ENCODE measurements at places on chromosomes 7 and 10. TPM values are rescaled to one million over a fixed set of nuclear protein-coding genes. Genes with fewer than 3 reads are reported as not detected.
A peak's percentile ranks its signal among the peaks of the same experiment; 100 is the strongest.

GRCh38 chr10:1939016-1939415, 201.7 kb upstream of the ADARB2 start:
- DNase-seq = no peak

- DNase-seq = no peak
Observed at GRCh38 chr10:70856454-70856853, 31.9 kb downstream of the PCBD1 start.

GRCh38 chr7:116089293-116089692, 58.7 kb upstream of the TFEC start:
- no peak for DNase-seq

DNA sequence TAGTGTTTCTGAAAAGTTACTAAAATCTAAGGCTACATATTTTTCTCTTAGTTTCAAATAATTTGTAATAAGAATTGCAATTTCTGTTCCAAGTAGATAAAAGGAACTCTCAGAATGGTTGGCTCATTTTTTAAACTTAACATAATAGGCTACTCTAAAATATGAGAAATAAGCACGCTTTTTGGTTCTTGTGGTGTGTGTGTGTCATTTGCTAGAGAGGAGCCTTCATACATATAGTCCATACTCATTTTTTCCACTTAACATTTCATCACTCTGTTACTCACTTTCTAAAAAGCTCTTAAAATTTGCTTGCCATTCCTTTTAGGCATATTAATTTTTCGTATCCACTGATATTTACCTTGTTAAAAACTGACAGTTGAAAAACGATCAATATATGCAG, 74.0 kb upstream of the VWDE start:
- DNase-seq = no peak

DNA sequence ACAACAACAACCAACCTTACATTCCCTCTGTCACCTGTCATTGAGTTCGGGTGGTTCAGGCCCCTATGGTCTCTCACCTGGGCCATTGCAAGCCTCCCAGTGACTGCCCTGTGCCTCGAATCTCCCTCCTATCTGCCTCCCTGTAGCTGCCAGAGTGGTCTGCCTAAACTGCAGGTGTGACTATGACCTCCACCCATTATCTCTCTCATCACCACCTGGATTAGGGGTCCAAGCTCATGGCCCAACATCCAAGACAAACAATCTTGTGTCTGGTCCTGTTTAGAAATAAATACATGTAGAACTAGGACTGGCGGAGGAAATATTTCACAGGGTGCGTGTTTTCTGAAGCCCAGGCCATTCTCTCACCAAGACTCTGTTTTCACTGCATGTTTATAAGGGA, 146.6 kb downstream of the HERPUD2 start:
- no peak for DNase-seq

- peak; percentile 40 for DNase-seq
Observed at GRCh38 chr10:112963835-112964234, 13.8 kb downstream of the TCF7L2 start.

GRCh38 chr7:116525913-116526861, 1.4 kb downstream of the CAV1 start:
- peak; percentile 88 for DNase-seq

DNA sequence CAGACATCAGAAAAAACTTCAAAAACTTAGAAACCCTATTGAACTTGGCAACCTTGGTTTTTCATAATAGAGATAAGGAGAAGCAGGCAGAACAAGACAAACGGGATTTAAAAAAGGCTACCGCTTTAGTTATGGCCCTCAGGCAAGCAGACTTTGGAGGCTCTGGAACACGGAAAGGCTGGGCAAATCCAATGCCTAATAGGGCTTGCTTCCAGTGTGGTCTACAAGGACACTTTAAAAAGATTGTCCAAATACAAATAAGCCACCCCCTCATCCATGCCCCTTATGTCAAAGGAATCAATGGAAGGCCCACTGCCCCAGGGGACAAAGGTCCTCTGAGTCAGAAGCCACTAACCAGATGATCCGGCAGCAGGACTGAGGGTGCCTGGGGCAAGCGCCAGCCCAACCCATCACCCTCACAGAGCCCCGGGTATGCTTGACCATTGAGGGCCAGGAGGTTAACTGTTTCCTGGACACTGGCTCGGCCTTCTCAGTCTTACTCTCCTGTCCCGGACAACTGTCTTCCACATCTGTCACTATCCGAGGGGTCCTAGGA, 115.3 kb downstream of the NRCAM start:
- no peak for DNase-seq

GRCh38 chr10:84765656-84766055, 437.3 kb downstream of the CCSER2 start:
- no peak for DNase-seq

- no peak for DNase-seq
Observed at GRCh38 chr10:53109320-53109719, 336.7 kb upstream of the MBL2 start.

DNA sequence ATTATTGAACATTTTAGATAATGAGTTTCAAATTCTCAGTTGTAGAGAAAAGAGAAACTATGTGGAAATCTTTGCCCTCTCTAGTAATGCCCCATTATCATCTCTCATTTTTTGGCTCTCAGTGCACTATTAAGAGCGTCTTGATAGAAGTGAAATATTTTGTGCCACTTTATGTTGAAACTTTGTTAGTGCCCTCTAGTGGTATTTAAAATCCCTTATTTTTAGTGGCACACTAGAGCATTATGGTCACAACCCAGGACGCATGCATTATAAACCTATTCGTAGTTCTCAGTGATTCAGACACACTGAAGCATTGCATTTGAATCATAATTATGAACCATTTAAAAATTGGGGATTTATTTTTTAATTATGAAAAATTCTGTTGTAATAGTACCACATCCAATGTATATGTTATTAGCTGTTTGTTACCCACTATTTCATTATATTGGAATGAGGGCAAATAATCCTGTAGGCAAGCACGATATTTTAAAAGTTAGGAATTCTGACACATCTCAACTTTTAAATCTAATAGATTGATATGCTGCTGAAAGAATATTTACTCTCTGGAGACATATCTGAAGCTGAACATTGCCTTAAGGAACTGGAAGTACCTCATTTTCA, 21.9 kb downstream of the PDCD4 start:
- peak; percentile 46 for DNase-seq

GRCh38 chr7:45654341-45654740, 80.2 kb downstream of the ADCY1 start:
- DNase-seq = no peak

- DNase-seq = no peak
Observed at GRCh38 chr10:93754761-93755160, 3.0 kb upstream of the LGI1 start.

DNA sequence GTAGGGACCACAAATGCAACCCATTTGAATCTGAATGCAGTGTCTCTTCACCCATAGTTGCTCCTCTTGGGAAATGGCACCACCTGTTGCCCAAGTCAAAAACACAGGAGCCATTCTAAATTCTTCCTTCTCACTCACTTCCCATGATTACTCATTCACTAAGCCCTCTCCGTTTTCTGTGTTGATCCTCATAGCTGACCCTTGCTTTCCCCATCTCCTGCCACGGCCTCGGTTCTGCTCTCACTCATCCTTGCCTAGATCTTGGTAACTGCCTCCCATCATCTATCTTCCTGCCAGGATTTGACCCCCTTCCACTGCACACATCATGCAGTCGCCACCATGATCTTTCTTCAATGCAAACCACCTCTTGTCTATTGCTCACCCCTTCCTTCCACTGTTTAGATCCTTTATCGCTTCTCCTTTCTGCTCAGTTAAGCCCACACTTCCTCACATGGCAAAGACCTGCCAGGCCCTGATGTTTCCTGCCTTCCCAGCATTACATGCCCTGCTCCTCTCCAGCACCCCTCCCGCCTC, 19.0 kb upstream of the CPN1 start:
- DNase-seq = peak; percentile 42

- DNase-seq = no peak
Observed at GRCh38 chr7:16561943-16562342, 35.3 kb downstream of the LRRC72 start.

GRCh38 chr7:87231258-87231657, 11.7 kb upstream of the TMEM243 start:
- DNase-seq = no peak

DNA sequence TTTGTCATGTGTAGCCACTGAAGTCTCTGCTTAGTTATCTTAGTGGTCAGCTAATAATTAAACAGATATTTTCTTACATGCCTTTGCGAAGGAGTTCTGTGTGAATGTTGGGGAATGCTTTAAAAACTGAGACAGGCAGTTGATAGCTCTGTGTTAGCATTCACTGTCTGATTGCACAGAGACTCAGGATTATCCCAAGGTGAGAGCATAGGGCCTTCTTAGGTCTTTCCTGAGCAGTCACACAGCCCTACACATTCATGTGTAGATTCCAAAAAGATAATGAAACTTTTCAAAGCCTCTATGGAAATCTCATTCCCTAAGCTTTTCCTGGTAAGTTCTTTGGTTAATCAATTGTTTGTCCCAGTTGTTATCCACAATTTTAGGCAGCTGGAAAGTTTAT, 67.7 kb downstream of the CASD1 start:
- no peak for DNase-seq

DNA sequence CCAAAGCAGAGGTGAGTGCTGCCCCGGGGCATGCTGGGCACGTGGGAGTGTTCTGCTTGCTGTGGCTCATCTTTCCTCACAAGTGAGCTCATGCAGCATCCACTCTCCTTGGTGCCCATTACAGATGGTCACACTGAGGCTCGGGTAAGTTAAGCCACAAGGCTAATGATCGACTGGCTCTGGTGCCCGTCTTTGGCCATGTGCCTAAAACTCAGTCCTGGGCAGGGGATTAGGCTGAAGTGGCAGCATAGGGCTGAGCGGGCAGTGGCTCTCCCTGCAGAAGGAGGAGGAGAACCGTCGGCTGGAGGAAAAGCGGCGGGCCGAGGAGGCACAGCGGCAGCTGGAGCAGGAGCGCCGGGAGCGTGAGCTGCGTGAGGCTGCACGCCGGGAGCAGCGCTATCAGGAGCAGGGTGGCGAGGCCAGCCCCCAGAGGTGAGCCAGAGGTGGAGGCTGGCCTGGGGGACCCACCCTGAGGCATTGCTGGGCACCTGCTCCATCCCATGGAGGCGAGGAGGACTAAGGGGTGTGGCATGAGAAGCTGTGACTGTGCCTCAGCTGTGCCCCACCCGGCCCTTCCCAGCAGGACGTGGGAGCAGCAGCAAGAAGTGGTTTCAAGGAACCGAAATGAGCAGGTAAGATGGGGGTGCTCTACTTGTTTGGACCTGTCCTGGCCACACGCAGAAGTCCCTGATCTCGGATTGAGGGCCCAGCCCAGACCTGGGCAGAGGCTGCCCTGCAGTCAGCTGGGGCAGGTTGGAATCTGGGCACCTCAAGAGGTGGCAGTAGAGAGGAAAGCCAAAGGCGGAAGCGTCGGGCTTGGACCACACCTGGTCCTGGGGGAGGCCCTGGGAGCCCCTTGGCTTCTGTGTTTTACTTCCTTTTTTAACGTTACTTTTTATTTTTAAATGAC, 7.3 kb downstream of the PGAM2 start:
- no peak for DNase-seq

DNA sequence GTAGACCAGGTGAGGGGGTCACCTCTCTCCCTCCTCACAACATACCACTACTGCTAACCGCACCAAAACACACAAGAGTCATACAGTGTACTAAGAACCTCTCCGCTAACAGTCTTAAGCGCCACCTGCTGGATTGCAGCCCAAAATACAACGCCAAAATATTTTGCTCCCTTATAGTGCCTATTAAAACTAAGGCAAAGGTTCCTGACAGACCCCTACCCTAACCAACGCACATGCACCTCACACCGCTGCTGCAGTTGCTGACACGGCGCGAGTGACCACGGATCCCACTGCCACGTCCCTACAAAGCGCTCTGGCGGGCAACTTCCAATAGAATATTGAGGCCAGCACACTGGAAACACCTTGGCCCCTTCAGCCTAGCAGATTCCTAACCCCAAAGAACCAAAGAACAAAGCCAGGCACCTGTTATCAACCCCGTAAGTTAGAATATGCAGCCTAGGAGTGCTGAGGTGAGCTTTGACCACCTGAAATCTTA, 563.6 kb upstream of the SEMA3D start:
- DNase-seq = peak; percentile 37

DNA sequence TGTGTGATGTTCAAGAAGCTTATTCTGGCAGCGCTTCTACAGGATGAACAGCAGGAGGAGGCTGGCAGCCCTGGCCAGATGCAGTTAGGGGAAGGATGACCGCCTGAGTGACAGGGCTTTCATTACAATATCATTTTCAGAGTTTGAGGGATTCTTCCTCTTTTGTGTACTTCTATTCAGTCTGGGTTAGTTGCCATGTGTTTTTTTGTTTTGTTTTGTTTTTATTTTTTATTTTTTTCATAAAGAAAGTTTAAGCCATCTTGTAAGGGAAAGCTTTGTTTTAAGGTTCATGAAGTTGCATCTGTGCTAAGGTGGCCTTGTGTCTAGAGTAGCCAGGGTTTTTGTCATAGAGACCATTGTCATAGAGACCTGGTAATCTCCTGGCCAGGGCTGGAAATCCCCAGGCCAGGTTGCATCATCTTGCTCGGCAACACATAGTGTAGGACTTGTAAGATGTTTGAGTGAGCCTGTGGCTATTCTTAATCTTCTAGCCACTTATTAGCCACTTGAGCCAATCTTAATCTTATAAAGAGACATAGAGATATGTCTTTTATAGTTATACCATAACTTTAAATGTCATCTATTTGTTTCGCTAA, 230.5 kb upstream of the TMEM229A start:
- peak; percentile 54 for DNase-seq

- no peak for DNase-seq
Observed at GRCh38 chr10:126085806-126086205, 189.4 kb downstream of the FANK1 start.

NPC1L1 gene
- not detected for total RNA-seq

CYP2E1 gene
- 0.36 TPM for total RNA-seq

OR13A1 gene
- total RNA-seq = not detected

HPSE2 gene
- total RNA-seq = not detected

SLC26A3 gene
- not detected for total RNA-seq

TMEM225B gene
- 0.54 TPM for total RNA-seq

CHAT gene
- not detected for total RNA-seq

DNAJB9 gene
- total RNA-seq = 31.7 TPM

UCN3 gene
- not detected for total RNA-seq

TDRD1 gene
- total RNA-seq = not detected

ITIH2 gene
- not detected for total RNA-seq

CYP2W1 gene
- not detected for total RNA-seq

HTR5A gene
- not detected for total RNA-seq

CDK14 gene
- 28.1 TPM for total RNA-seq

Data from IMR-90 (cell line).